ENCODE measurements at places on chromosomes 1 and 21.

DNA sequence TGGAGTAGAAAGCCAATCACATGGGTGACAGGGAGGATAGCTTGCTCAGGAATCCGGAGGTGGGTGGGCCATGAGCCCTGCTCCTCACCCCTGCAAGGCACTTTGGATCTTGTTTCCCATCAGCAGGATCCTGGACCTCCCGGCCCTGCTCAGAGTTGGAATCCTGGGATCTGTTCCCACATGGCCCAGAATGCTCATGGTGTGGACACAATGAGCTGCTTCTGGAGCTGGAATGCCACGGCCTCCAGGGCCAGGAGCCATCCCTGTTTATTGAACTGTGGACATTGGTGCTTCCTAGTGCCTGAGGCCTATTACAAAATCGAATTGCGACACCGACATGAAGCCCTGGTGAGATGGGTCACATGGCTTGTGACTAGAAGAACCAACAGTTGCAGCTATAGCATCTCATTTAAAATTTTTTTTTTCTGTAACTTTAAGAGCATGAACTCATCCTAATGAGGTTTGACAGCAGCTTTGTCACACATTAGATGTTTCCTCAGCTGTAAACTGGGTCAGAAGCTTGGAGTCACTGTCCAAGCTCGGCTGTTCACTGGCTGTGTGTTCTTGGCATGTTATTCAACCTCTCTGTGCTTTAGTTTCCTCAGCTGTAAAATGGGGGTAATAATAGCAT, 40.4 kb upstream of the GOLT1A start:
- peak; percentile 79 for DNase-seq

GRCh38 chr1:94614168-94614815, 72.7 kb upstream of the F3 start:
- no peak for DNase-seq

DNA sequence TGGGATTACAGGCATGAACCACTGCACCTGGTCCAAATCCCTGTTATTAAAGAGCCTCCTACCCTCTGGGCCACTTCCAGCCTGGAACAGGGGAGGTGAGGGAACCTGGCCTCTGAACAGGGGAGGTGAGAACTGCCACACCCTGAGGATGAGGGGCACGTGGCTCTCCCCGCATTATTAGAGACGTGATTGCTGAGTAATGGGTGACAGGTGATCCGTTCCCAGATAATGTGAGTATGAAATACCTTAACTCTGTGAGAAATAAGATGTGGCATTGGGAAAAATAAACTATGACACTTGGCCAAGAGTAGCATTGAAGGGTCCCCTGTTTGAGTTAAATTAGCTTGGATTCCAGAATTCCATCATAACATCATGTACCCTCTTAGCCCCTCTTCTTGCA, 13.6 kb upstream of the SLC25A34 start:
- DNase-seq = no peak

GRCh38 chr1:41838266-41838665, 80.5 kb downstream of the HIVEP3 start:
- no peak for DNase-seq

GRCh38 chr1:201982623-201983379, at the start of gene RNPEP:
TSS of gene RNPEP (plus strand) at chr1:201982648. CDS start at chr1:201982667, 19 bp downstream.
- peak; percentile 67 for DNase-seq

DNA sequence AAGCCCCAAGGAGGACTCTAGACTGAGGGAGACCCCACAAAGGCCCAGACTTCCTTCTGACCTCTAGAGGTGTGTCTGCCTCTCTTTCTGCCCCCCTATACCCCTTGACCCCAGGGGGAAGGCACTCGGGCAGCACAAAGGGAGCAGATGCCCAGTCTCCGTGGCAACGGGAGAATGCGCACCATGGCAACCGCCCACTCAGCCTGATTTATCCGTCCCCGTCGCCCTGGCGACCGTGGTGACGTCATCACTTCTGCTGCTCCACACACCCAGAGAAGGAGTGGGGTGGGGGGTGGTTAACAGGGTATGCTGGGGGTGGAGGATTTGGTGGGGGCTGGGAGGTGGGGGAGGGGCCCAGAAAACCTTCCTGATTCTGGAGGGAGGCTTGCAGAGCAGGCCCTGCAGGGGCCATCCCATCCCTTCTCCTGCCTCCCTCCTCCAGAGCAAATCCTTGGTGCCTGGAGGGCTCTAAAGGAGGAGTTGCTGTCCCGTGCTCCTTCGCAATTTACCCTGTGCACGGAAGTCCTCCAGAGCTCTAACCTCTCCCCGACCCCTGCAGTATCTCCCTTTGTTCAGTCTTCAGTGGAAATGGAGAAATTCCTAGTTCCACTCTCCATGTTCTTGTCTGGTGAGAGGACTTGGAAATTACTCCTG, 6.3 kb downstream of the CELF3 start:
- peak; percentile 39 for DNase-seq

GRCh38 chr21:44552681-44553080, 1.4 kb upstream of the KRTAP10-2 start:
- no peak for DNase-seq

DNA sequence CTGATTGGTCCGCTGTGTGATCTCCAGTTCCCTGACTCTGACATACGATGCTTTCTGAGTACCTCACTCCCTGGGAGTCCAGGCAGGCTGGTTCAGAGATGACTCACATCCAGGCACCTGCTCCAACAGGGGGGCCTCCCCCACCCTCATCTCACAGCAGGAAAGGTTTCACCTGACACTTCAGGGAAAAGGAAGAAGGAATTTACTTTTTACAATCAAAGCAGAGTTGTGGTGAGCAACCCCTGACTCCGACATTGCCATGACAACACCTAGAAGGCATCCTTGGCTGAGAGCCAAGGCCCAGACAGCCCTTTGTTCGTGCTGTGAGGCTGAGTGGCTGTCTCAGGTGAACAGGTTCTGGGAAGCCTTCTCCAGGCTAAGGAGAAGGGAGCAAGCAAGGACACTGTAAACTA, 164.6 kb upstream of the GJB5 start:
- no peak for DNase-seq

GRCh38 chr1:202144402-202145067, at the start of gene ARL8A:
TSS of gene ARL8A (minus strand) at chr1:202144737. CDS start at chr1:202144572, 165 bp downstream.
- DNase-seq = no peak

DNA sequence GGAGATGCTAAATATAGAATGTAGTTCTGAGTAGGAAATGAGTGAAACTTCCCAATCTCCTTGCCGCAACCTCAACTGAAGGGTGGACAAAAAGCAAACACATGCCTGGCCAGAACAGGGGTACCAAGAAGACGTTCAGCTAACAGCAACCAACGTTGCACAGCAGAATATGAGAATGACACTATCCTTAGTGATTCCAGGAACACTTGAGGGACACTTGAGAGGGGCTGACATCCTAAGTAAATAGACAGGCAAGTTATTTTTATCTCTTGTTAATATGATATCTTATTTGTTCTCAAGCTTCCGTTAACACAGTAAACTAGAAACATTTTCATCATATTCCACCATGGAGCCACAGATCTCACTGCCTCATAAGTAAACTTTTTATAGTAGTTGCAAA, 908 bp downstream of the KRTAP19-1 start:
- no peak for DNase-seq

DNA sequence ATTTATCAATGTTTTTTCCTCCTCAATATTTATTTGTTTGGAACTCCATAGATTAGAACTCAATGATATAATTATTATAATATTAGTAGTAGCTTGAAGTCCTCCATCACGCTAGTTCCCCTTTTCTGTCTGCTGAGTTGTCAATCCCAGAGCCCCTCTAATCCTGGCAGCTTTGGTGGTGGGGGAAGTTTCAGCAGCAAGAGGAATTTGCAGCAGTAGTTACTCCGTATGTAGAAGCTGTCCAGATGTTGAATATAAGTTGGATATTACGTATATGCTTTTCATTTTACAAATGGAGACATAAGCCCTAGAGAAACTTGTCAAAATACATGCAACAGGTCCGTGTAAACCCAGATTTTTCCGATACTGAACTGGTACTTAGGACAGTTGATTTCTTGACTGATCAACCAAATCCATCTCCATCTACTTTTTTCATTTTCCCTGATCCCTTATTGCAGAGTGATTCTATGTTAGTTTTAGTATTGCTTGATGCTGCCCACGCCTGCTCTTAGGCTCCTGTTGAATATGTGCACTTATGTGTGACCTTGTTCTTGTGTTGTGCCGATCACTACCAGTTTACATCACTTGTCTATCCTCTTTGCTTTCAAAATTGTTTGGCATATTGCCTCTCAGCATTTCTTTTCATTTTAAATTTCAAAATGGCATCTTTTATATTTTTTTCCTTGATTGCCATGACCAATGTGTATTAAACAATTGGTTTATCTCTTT, 28.1 kb downstream of the SMAP2 start:
- no peak for DNase-seq

DNA sequence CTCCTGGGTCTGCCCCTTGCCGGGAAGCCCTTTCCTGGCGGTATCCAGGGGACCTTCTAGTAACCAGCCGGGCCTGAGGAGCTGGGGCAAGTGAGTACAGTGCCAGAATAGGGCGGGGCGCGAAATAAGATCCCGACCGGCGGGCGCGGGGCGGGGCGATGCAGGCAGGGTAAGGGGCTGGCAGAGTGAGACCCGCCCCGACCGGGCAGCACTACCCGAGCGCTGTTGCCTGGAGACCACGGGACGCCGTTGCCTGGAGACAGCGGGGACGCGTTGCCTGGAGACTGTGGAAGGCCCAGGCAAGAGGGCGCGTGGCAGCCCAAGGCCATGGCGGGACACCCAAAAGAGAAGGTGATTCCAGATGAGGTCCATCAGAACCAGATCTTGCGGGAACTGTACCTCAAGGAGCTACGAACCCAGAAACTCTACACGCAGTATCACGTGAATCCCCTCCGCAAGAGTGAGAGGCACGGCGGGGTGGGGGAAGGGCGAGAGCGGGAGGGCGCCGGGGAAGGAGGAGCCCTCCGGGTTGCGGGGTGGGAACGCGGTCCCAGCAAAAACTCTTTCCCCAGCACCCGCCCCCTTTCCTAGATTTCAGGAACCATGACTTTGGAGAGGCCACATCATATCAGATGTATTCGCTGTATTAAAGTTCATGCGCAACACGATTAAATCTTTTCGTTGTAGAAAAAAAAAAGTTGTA, 24.3 kb downstream of the EBNA1BP2 start:
- DNase-seq = peak; percentile 67
